ENCODE measurements at places on chromosomes 16 and 17.
A peak's percentile ranks its signal among the peaks of the same experiment; 100 is the strongest.

DNA sequence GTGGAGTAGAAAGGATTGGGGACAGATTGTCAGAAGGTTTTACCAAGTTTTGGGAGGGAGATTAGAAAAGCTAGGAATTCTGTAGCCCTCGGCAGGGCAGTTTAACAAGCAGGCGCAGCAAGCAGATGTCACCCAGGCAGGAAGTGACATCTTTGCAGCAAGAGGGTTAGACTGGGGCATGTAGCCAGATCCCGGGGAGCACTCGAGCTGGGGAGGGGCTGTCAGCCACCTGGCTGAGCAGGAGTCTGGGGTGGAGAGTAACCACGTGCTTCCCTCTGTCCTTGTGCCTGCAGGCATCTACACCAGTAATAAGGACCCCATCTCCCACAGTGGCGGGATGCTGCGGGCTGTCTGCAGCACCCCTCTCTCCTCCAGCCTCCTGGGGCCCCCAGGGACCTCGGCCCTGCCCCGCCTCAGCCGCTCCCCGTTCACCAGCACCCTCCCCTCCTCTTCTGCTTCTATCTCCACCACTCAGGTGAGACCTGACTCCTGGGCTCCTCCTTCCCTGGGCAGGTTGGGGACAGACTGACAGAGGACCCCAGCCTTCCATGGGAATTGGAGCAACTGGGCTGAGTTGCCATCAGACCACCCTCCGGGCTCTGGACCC lies 12.2 kb downstream of the MLLT6 start:
- DNase-seq: no peak

GRCh38 chr16:87648236-87648635 lies 45.9 kb downstream of the JPH3 start:
- no peak for DNase-seq

DNA sequence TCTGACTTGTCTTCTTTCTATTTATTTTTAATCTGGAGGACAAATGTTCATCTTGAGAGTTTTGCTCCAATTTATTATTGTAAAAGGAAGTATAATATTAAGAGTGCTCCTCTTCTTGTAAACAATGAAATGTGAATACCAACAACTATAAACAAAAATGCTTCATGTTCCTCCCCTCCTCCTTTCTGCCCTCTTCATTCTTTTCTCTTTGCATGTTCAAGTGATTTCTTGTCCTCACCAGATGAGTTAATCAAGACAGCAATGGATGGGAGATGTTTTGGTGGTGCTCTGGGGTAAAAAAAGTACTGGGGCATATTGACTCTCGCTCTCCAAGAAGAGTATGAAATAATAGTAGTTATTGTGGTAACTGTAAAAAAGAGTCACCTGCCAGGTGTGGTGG lies 24.3 kb downstream of the ITGB3 start:
- DNase-seq: no peak

DNA sequence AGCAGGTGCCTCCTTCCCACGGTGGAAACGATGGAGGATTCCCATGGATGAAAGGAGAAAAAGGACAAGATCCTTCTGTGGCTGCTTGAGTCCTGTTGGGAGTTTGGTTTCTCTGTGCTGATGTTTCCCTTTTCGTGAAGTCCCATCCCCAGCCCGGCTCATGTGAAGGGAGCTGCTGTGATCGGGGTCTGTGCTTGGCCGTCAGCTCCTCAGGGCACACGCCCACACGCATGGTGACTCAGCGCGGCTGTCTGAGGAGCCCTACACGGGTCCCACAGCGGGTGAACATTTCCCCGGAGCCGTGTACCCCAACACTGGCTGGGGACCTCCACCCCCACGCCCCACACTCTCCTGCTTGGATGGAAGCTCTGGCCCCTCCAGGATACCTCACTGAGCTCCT lies 44.5 kb upstream of the SSTR5 start:
- no peak for DNase-seq

DNA sequence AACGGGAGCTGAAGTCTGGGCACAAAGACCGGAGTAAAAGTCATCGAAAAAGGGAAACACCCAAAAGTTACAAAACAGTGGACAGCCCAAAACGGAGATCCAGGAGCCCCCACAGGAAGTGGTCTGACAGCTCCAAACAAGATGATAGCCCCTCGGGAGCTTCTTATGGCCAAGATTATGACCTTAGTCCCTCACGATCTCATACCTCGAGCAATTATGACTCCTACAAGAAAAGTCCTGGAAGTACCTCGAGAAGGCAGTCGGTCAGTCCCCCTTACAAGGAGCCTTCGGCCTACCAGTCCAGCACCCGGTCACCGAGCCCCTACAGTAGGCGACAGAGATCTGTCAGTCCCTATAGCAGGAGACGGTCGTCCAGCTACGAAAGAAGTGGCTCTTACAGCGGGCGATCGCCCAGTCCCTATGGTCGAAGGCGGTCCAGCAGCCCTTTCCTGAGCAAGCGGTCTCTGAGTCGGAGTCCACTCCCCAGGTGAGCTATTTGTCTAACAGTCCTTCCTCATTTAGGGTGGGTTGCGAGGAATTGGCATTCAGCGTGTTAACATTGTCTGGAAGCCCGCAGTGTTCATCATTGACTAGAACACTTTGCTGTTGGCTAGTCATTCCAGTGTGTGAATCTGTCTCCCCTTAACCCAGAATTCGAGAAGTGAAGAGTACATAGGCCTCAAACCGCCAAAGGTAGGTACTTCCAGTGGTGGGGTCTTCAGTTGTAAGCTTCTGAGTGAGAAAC lies 1.5 kb downstream of the CDK12 start:
- peak; percentile 37 for DNase-seq

DNA sequence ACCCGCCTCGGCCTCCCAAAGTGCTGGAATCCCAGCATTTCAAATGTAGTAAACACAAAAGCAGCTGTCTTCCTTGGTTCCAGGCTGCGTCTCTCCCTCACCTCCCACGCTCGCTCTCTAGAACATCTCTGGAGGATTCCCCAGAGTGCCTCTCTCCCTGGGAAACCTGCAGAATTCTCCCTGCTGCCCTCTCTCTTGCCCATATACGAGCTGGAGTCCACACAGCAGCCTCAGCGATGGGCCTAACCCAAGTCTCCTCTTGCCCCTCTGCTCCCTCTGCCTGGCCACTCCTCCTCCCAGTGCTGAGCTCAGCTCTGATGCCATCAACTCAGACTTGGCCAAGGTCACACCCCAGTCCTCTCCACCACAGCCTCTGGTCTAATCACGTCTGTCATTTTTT lies 10.6 kb downstream of the GPRC5B start:
- DNase-seq: no peak

- DNase-seq: no peak
Observed at GRCh38 chr17:71527311-71527710, 593.5 kb upstream of the SOX9 start.

DNA sequence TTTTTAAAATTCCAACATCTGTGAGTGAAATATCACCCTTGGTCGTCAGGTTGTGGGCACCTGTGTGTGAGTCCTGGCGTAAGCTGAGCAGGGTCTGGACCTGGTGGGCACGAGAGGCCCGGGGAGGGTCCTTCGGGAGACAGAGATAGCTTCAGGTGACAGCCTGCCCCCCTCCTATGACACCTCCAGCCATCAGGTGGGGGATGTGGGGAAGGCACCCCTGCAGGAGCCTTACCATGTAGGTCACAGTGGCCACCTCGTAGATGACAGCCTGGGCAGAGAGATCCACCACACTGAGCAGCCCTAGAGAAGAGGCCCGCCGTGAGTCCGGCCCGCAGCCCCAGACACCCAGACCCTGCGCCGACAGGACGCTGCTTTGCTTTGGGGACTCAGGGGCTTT lies 11.2 kb downstream of the SLC47A2 start:
- no peak for DNase-seq

All from inflammatory macrophage (primary cell).